ENCODE measurements at places on chromosomes 2 and 18. TPM values are rescaled to one million over a fixed set of nuclear protein-coding genes. Genes with fewer than 3 reads are reported as not detected.

POU3F3 gene
- total RNA-seq: 1.0 TPM

ABCG5 gene
- total RNA-seq: not detected

IL1RL1 gene
- not detected for total RNA-seq

NEU2 gene
- not detected for total RNA-seq

PCARE gene
- not detected for total RNA-seq

PROKR1 gene
- total RNA-seq: not detected

HAAO gene
- total RNA-seq: not detected

ANKRD30B gene
- total RNA-seq: 0.57 TPM

SLC4A5 gene
- not detected for total RNA-seq

STPG4 gene
- not detected for total RNA-seq

ADCYAP1 gene
- total RNA-seq: 0.98 TPM

PNPT1 gene
- 54.6 TPM for total RNA-seq

HSBP1L1 gene
- 6.8 TPM for total RNA-seq

DNA sequence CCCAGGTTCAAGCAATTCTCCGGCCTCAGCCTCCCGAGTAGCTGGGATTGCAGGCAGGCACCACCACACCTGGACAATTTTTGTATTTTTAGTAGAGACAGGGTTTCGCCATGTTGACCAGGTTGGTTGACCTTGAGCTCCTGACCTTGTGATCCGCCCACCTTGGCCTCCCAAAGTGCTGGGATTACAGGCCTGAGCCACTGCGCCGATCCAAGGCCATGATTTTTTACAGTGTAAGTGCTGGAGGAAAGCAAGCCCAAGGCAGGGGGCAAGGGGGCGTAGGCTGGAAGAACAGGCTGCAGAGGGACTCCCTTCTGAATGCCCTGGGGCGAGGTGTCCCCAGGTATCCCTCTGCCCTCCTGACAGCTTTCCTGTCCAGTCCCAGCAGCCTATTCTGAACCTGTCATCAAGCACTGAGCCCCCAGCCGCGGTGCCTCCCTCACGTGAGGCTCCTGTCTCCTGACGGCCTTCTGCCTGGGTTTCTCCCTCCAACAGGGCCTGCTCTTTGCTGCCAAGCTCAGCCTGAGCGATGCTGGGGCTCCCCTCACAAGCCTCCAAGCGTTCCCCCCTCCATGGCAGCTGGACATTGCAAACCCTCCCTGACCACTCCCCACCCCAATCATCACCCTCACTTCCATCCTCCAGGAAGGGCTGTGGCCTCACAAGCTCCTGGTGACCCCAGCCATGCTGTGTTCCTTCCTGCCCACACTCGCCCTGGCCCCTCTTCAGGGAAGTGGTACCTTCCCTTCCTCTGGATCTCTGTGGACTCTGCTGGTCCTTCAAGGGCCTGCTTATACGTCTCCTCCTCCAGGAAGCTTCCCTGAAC is 37.6 kb downstream of the ZFP36L2 start:
- no peak for DNase-seq

DNA sequence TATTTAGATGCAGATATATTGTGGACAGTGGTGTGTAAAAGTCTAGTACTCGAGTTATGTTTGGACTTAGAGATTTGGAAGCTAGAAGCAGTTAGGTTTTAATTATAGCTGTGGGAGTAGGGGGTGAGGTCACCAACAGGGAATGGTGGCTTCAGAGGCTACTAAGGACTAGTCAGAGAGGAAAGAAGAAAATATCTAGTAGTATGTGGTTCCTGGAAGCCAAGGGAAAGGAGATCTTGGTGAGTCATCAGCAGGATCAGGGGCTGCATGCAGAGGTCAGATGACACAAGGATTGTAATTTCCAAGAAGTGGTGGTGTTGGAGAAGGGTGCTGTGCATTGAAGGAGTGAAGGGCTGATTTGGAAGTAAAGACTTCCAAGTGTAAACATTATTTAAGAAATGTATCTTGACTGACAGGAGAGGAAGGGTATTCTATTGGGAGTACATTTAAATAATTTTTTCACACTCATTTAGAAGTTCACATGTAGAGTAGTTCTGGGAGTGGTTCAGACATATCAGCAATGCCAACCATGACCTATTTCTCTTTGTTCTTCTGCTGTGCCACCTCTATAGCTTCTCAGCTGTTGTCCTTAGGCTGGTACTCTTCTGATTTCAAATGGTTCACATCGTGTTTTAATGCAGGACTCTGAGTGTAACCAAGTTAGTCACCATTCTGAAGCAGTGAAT is 59.1 kb downstream of the ACSL3 start:
- peak; percentile 94 for DNase-seq

DNA sequence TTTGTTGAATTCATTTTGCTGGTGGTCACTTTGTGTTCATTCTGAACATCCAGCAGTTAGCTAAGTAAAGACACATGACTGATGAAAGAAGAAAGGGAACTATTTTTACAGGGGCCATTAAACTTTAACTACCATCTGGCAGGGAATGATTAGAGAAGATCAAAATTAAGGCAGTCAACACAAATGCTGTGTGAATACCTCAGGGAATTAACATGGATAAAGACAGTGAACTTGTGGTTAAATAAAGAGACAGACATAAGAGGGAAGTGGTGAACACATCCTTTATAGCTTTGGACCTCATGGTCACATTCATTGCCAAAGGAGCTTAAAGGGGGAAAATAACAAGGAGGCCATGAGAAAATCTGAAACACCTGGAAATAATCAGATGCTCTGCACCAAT is 52.6 kb upstream of the ATP5MC3 start:
- DNase-seq: peak; percentile 28

GRCh38 chr2:165435611-165436010 is 33.9 kb upstream of the CSRNP3 start:
- no peak for DNase-seq

- DNase-seq: no peak
These were observed 63.5 kb downstream of the PTPN2 start for GRCh38 chr18:12820506-12820905.

DNA sequence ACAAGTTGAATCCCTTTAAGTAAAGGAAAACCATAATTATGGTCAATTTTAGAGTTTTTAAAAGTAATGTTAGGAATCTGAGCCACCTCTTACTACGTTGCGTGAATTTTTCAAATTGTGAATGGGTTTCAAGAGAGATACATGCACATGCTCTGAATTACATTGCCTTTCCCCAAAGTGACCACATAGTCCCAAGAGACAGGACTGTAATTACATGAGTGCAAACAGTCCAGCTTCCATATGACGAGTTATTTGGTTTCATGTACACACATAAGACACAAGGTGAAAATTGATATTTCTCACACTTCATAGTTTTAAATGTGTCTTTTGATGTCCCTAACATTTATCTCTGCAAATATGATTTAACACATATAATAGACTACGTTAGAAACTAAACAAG is 850.8 kb downstream of the LRP1B start:
- DNase-seq: no peak

- peak; percentile 73 for DNase-seq
These were observed 228.6 kb upstream of the STK17B start for GRCh38 chr2:196399722-196400691.

DNA sequence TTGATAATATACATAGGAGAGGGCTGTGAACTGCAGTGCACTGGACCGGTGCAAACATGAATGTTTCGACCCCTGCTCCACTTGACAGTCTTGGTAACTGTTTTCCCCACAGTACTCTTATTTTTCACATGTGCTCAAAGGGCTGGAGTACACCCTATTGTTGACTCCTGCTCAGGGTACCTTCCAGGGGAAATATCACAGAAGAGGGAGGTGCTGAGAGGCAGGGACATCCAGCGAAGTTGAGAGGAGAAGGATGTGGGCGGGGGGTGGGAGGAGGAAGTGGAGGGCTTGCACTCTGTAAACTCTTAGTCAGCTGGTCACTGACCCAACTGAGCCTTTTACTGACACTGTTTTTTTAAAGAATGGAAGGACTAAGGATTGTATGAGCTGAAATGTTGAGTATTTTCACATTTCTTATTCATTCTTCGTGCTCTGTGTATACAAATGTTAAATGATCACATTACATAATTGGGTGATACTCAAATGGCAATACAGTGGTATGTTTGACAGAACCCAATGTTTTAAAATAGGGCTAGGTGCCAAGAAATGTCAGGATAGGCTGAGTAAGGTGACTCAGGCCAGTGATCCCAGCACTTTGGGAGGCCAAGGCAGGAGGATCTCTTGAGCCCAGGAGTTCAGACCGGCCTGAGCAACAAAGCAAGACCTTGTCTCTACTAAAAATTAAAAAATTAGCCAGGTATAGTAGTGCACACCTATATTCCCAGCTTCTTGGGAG is 10.0 kb downstream of the INPP4A start:
- peak; percentile 64 for DNase-seq

DNA sequence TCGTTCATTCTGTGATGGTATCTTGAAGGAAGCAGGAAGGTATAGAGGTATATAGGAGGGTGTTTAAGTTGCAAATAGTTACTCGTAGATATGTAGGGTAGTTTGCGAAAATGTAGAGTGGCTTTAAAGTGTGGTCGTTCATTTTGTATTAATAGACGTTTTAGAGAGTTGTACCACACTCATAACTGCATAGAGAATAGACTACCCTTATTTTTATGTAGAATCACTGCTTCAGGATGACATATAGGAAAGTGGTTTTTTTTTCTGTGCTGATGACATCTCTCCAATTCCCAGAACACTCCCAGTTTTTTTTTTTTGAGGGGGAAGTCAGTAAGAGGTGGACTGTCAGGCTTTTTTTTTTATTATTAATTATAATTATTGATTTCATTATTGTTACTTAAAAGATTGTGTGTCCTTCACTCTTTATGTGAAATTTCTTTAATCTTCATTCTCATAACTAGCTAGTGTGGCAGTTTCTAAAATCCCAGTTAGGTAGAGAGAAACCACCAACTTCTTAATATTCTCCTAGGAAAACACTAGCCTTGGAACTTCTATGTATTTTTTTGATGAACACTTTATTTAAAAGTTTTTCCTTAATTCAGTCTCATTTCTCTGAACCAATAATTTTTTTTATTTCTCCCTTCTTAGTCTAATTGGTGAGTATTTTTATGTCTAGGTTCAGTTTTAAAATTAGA is 1.5 kb downstream of the ACTR3 start:
- no peak for DNase-seq

DNA sequence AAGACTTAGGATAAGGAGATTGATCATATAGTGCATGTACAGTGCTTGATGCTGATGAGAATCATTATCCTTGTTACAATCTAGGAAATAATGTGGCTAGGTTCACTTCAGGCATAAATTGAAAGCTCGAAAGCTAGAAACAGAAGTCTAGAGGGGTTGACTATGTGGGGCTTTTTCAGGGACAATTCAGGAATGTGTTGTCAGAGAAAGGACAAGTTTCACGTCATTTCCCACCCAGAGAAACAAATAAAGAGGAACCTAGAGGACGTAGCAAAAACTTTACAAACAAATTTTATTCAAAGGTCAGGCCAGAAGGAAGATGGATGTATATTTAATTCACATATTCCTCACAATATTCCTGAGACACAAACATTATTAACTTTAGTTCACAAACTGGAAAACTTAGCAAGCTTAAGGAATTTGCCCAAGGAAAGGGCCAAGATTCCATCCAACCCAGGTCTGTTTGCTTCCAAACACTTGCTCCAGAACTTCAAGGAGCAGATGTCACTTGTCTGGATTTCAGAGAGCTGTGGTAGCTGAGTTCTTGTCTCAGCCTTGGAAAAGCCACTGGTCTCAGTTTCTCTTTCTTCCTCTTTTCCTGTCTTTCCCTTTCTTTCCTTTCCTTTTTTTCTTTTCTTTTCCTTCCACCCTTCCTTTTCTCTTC is 7.4 kb downstream of the CYRIA start:
- DNase-seq: no peak

DNA sequence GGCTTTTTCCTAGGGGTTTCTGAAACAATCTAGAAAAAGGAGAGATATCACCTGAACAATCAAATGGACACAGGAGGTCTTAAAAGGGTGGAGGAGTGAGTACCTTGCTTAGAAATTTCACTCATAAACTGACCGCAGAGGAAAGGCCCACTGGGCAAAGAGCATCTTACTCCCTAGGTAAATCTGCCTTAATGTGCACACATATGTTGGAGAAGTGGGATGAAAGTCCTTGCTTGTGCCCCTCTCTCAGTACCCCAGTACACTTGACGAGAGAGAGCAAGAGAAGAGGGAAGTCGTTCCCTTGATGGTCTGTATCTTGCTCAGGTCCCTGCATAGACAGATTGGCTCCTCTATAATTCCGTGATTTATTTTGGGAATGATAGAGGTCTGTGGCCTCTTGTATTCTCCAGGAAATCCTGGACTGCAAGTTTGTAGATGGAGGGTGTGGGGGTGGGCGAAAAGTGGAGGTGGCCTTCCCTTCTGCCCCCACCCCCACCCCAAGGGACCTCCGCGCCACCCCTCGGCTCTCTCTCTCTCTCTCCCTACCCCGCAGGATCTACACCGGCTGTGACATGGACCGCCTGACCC is 6.8 kb downstream of the TBR1 start:
- no peak for DNase-seq

GRCh38 chr2:191515551-191515950 is 162.4 kb upstream of the NABP1 start:
- DNase-seq: no peak

- DNase-seq: no peak
These were observed 559 bp downstream of the HOXD1 start for GRCh38 chr2:176188774-176189680.

- no peak for DNase-seq
These were observed 725.1 kb downstream of the EPHA4 start for GRCh38 chr2:220847006-220847405.

GRCh38 chr2:38515155-38516074 is 87.3 kb downstream of the HNRNPLL start:
- no peak for DNase-seq

GRCh38 chr2:16664052-16664731 is 1.4 kb downstream of the CYRIA start:
- peak; percentile 31 for DNase-seq

DNA sequence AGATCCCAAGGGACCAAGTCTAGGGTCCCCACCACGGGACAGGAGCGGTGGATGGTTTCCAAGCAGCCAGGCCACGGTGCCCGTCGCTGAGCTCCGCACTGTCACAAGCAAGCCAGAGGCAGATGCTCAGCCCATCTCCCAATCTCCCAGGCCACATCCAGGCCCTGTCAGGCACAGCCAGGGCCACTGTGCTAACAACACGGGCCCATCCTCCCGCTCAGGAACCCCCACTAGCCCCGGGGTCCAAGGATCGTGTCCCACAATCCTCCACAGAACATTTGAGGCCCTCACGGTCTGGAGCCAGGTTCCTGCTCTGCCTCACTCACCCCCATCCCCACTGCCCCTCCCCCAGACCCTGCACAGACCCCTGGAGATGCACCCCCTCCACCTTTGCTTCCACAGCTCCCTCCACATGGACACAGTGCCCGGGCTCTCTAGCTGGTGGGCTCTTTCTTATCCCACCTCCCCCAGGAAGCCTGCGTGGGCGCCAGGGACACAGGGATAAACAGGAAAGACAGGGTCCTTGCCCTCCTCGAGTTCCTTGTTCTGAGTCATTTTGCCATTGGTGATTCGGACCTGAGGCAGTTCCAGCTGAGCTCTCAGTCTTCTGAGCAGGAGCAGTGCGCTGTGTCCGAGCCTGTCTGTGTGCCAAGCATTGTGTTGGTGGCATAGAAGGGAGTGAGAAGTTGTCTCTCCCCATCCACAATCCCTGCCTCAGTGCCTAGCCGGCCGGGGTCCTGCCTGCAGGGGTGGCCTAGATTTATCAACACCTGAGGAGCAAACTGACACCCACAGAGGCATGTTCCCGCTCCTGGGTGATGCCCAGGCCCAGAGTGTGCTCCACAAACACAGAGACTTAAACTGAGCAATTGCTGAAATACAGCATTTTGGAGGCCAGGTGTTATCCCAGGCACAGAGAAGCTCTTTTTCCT is 7.0 kb downstream of the CROCC2 start:
- peak; percentile 35 for DNase-seq

Measured in M059J (cell line).